ENCODE measurements at places on chromosomes 1 and 21. TPM values are rescaled to one million over a fixed set of nuclear protein-coding genes. Genes with fewer than 3 reads are reported as not detected.

RAP1GAP gene
- 9.3 TPM for polyA plus RNA-seq

SHISA4 gene
- 0.59 TPM for polyA plus RNA-seq

DCAF6 gene
- polyA plus RNA-seq: 89.0 TPM

BGLAP gene
- polyA plus RNA-seq: not detected

L1TD1 gene
- not detected for polyA plus RNA-seq

KCTD3 gene
- 26.0 TPM for polyA plus RNA-seq

PEX10 gene
- polyA plus RNA-seq: 1.6 TPM

RHD gene
- 0.74 TPM for polyA plus RNA-seq

IFI44L gene
- polyA plus RNA-seq: 2.9 TPM

FCMR gene
- not detected for polyA plus RNA-seq

DNM3 gene
- 210 TPM for polyA plus RNA-seq

KCNN3 gene
- polyA plus RNA-seq: 1.4 TPM
